ENCODE measurements at places on chromosomes 1 and 21.

GRCh38 chr1:243364330-243364729 is 108.5 kb downstream of the SDCCAG8 start:
- DNase-seq = no peak

DNA sequence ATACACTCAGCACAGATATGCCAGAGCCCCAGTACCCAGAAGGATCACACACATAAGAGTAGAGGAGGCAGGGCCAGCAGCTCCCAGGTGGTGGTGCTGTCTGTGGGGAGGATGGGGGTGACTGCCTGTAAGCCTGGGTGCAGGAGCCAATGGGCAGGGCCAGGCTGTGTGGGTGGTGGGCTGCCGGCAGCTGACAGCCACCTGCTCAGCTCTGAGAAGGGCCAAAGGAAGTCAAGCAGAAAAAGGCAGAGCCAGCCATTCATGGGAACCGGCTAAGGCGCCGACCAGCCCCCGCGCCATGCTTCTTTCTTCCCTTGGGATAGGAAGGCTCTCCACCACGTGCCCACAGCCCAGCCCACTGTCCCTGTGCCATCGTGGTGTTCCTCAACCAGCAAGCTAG is 14.1 kb downstream of the PIK3C2B start:
- DNase-seq = no peak

DNA sequence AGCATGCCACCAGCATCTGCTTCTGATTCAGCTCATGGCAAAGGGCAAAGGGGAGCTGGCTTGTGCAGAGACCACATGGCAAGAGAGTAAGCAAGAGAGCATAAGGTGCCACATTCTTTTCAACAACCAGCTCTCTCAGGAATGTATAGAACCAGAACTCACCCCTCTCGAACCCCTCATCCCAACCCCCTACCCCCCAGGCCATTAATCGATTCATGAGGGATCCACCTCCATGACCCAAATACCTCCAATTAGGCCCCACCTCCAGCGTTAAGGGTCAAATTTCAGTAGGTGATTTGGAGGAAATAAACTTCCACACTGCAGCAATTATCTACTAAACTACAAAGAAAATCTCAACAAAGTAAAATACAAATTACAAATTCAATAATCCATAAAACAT is 32.2 kb upstream of the LRRC7 start:
- no peak for DNase-seq

- no peak for DNase-seq
Observed at GRCh38 chr21:39538453-39539042, 74.2 kb upstream of the B3GALT5 start.

DNA sequence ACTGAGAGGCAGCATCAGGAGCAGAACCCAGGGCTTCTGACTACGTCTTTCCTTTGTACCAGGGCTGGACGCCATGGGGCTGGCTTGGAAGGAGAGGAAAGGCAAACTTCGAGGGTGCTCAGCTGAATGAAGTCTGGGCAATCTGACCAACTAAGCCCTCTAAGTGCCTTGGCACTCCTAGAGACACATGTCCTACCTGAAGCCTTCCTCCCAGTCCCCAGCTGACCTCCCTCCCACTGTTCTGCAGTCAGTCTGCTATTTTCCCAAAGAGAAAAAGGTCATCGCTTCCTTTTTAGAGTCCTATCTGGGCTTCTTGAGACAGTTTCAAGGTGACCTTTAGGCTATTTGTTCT is 5.2 kb downstream of the SLC9A1 start:
- no peak for DNase-seq

- DNase-seq = no peak
Observed at GRCh38 chr1:29382851-29383745, 146.8 kb downstream of the PTPRU start.

- no peak for DNase-seq
Observed at GRCh38 chr1:84720221-84720780, 30.0 kb upstream of the SSX2IP start.

DNA sequence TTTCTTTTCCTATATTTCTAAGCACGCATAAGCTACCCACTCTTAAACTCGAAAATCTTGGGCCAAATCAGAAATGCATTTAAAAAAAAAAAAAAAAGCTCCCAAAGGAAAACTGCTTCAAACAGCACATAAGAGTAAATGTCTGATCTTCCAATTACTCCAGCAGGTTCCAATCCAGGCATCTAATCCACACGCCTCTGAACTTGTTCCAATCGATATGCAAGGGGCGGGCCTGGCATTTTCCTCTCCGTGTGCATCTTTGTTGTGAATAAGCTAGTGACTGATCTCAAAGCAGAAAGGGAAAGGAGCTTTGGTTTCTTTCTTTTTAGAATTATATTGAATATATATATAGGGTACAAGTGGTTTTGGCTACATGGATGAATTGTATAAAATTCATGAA is 365.5 kb downstream of the PRDM2 start:
- DNase-seq = no peak

DNA sequence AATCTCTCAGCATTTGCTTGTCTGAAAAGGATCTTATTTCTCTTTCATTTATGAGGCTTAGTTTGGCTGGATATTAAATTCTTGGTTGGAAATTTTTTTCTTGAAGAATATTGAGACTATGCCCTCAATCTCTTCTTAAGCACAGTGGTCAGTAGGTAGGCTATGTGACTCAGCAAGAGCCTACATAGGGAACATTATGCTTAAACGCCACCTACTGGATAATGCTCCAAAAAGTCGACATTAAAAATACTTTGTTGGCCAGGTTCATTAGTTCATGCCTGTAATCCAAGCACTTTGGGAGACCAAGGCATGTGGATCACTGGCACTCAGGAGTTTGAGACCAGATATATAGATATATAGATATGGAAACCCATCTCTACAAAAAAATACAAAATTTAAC is 678.0 kb upstream of the USP24 start:
- no peak for DNase-seq

- DNase-seq = no peak
Observed at GRCh38 chr1:97192872-97193572, 471.4 kb downstream of the PTBP2 start.

DNA sequence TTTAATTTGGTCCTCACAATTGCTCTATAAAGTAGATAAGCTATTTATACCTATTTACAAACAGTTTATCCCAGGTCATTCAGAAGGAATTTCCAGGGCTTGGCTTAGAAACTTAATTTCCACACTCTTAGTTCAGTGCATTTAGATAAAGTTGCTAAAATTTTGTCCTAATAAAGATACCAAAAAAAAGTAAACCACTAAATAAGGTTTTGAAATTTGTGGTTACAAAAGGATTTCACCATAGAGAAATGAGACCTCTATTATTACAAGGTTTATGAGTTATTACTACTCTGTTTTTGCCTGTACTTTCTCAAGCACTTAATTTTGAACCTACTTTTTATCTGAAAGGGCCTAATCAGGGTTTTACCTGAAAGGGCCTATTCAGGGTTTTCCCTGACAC is 22.4 kb downstream of the PTPN22 start:
- no peak for DNase-seq
